ENCODE measurements at places on chromosomes 16 and 17.

- no peak for DNase-seq
These were observed 25.1 kb downstream of the ZP2 start for GRCh38 chr16:21186326-21186691.

- DNase-seq, result no peak
These were observed 79.2 kb downstream of the ARHGAP23 start for GRCh38 chr17:38507436-38507835.

- no peak for DNase-seq
These were observed 610.8 kb downstream of the KCNJ18 start for GRCh38 chr17:22303096-22303495.

GRCh38 chr17:31645351-31645750 is 213.7 kb downstream of the COPRS start:
- DNase-seq, result no peak

- DNase-seq, result no peak
These were observed 362.4 kb downstream of the SLC39A11 start for GRCh38 chr17:72730077-72730476.

DNA sequence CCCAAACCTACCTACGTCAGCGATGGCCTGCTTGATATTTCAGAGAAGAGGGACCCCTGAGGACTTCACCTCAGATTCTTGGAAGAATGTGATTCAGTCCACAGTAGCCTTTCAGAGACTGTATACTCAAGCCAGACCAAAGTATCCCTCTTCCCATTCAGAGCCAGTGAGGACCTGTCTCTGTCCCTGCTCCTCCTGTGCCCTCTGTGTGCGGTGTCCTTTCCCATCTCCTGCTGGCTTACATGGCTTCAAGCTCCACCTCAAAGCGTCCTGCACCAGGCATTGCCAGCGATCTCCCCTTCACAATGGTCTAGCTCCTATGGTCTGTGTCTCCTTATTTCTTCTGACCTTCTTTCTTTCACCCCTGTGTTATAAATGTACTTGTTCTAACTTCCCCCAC is 39.5 kb upstream of the HLF start:
- DNase-seq, result no peak

DNA sequence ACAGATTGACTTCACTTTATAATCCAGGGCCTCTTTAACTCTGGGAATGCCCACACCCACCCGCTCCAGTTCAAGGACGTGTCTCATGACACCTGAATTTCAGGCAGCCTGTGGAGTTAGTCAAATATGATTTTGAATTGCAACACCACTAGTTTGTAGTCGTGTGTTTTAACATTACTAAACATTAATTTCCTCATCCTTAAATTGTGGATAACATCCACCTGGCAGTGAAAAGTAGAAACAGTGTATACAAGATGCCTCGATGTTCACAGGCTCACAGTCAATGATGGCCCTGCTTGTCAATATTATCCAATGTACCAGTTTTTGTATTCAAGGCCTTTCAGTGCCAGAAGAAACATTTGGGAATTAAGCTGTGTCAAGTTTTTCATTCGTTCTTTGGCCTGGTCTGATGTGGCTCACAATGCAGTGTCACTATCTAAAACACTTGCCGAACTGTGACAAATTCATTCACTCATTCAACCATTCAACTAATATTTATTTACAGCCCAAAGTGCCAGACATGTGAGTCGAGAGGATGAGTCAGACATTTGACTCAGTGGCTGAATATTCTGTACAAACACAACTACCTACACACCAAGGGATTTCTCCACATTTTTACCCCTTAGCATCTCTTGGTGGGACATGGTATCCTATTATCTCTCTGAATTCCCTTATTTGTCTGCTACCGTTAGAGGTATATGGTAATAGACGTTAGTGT is 1.4 kb downstream of the MEIOB start:
- DNase-seq, result no peak

DNA sequence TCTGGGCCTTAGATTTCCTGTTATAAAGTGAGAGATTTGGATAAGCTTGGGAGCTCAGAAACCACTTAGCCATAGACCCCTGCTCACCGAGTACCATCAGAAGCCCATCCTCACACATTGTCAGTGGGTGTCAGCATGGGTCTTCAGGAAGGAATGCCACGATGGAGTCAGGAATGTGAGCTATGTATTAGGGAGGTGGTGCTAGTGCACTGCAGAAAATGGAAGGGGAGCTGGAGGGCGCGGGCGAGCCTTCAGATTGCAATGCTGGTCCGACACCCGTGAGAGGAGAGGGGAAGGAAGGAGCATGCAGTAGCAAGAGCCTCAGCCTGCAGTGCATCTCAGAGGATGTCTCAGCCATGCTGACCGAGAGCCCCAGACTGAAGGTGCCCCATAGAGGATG is 294.5 kb downstream of the FOXL1 start:
- DNase-seq, result no peak

- DNase-seq, result no peak
These were observed 28.6 kb upstream of the METRNL start for GRCh38 chr17:83050651-83051395.

DNA sequence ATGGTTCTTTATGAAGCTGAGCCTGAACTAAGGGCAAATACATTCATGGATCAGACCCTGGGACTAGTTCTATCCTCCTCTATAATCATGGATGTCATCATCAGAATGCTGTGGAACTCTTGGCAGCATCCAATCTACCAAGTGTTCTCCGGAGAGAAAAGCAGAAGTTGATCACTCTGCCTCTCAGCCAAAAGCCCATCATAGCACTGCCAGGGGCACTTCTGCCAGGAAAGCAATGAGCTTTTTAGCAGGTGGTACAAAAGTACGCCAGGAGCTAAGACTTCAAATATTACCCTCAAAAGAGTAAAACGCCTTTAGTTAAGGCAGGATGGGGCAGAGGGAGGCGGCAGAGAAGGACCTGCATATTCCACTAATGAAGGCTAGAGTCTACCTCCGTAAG is 279.0 kb downstream of the SLC39A11 start:
- DNase-seq, result peak; percentile 38

GRCh38 chr16:74585846-74586443 is 21.0 kb downstream of the GLG1 start:
- no peak for DNase-seq

GRCh38 chr17:45841186-45841585 is 3.5 kb upstream of the SPPL2C start:
- DNase-seq, result no peak

DNA sequence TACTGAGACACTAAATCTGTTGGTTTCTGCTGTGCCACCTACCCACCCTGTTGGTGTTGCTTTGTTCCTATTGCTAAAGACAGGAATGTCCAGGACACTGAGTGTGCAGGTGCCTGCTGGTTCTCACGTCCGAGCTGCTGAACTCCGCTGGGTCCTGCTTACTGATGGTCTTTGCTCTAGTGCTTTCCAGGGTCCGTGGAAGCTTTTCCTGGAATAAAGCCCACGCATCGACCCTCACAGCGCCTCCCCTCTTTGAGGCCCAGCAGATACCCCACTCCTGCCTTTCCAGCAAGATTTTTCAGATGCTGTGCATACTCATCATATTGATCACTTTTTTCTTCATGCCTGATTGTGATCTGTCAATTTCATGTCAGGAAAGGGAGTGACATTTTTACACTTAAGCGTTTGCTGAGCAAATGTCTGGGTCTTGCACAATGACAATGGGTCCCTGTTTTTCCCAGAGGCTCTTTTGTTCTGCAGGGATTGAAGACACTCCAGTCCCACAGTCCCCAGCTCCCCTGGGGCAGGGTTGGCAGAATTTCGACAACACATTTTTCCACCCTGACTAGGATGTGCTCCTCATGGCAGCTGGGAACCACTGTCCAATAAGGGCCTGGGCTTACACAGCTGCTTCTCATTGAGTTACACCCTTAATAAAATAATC is 14.6 kb downstream of the STH start:
- DNase-seq, result no peak

DNA sequence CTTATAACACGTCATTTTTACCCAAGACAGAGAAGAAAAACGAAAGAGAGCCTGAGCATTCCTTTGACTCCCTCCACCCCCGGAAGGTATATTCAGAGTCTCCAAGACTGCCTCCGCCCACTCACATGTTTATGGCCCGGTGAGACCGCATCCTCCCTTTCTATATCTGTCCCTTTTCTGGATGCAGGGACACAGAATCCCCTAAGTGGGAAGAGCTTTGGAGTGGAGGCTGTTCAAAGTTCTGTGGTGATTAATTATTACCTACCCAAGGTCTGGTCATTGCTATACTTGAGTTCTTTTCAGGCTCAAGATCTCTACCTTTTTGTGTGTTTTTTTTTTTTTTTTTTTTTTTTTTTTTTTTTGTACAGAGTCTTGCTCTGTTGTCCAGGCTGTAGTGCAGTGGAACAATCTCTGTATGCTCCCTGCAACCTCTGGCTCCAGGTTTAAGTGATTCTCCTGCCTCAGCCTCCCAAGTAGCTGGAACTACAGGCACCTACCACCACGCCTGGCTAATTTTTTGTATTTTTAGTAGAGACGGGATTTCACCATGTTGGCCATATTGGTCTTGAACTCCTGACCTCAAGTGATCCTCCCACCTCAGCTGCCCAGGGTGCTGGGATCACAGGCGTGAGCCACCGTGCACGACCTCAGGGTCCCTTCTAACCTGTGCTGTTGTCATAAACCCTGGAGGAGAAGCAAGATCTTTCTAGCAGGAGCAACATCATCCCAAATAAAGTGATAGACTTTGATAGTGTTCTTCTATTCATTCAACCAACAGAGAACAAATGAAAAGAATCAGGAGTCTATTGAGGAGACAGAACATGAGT is 407.1 kb downstream of the WWOX start:
- DNase-seq, result no peak
